ENCODE measurements at places on chromosomes 3 and 15.

DNA sequence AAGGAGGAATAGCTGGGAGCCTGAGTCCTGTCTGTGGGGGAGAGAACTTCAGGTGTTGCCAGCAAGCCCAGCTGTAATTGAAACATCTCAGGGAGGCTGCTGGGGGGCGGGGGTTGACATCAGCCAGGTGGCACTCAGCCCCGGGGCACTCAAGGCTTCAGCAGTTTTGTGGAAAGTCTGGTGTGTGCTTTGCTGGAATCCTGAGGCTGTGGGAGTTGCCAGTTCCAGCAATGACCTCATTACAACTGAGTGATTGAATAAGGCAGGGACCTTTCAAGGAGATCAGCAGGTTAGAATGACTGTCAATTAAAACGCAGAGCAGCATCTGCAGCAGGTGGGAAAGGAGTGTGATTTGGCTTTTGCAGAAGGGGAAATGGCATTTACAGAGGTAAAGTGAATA lies 75.7 kb downstream of the FAM43A start:
- no peak for DNase-seq

- no peak for DNase-seq
Observed at GRCh38 chr3:142690613-142691012, 33.2 kb upstream of the TRPC1 start.

GRCh38 chr3:122052968-122053367 lies 2.2 kb upstream of the CD86 start:
- DNase-seq = no peak

GRCh38 chr3:110969229-110970211 lies 102.1 kb upstream of the NECTIN3 start:
- DNase-seq = no peak
